Fibroblast of skin of abdomen (primary cell): ENCODE measurements at places on chromosomes 11 and 22.

DNA sequence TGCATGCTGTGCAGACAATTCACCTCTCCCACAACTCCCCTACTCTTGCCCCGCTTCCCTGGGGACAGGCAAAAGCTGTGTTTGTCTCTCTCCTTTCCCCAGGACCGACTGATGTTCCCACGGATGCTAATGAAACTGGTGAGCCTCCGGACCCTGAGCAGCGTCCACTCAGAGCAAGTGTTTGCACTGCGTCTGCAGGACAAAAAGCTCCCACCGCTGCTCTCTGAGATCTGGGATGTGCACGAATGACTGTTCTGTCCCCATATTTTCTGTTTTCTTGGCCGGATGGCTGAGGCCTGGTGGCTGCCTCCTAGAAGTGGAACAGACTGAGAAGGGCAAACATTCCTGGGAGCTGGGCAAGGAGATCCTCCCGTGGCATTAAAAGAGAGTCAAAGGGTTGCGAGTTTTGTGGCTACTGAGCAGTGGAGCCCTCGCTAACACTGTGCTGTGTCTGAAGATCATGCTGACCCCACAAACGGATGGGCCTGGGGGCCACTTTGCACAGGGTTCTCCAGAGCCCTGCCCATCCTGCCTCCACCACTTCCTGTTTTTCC lies 1.4 kb upstream of the MADD start:
- no peak for DNase-seq

GRCh38 chr11:112539741-112540140 lies 279.1 kb upstream of the PLET1 start:
- no peak for DNase-seq

DNA sequence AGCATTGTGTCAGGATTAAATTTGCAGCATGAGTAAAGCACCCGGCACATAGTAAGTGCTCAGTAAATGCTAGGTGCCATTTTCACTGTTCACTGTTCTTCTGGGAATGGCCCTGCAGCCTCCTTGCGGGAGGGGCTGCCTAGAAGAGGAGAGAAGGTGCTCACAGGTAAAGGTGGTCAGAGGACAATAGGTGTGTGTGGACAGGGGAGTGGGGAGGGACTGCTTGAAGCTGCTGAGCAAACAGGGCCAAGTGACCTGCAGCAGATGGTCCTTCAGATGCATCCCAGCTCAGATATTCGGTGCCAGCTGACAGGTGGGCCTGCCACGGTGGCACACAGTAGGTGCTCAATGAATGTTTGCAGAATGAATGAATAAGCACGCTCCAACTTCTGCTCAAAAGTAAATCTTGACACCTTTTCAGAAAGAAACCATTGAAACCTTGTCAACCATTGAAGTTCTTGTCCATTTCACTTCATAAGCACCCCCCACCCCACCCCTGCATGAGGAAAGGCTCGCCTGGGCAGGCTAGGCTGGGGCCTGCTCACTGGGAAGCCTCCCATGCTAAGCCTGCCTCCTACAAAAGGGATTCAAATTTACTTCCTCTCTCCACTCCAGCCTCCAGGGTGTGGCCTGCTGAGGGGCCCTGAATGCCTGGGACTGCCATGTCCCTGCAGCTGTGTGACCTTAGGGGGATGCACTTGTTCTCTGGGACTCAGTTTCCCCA lies 1.6 kb downstream of the KIAA0930 start:
- DNase-seq = no peak

- no peak for DNase-seq
Measured at GRCh38 chr22:27865496-27865895, 53.6 kb downstream of the PITPNB start.

DNA sequence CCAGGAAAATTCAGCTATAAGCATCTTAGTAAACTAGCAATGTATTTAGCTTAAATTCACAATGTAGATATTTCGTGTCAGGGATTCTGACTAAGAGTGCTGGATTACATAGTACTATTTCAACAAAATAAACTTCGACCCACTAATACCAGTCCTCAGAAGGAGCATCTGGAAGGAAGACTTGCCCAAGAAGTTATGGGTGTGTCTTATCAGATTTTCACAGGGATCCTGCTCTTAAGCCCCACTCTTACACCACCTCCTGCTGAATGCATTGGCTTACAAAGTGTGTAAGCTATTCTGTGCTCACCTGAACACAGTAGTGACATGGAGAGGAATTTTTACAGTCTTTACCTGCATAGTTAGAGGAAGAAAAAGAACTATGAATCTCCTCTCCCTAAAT lies 35.4 kb upstream of the ANO5 start:
- no peak for DNase-seq

- DNase-seq = no peak
Measured at GRCh38 chr11:111691741-111692140, 74.4 kb downstream of the PPP2R1B start.
